ENCODE measurements at places on chromosomes 6 and 20. TPM values are rescaled to one million over a fixed set of nuclear protein-coding genes. Genes with fewer than 3 reads are reported as not detected.

Gene HDGFL1
- not detected for total RNA-seq

GRCh38 chr6:24888715-24889370 is 46.9 kb downstream of the RIPOR2 start:
- no peak for DNase-seq

Gene GJA10
- total RNA-seq, result not detected

DNA sequence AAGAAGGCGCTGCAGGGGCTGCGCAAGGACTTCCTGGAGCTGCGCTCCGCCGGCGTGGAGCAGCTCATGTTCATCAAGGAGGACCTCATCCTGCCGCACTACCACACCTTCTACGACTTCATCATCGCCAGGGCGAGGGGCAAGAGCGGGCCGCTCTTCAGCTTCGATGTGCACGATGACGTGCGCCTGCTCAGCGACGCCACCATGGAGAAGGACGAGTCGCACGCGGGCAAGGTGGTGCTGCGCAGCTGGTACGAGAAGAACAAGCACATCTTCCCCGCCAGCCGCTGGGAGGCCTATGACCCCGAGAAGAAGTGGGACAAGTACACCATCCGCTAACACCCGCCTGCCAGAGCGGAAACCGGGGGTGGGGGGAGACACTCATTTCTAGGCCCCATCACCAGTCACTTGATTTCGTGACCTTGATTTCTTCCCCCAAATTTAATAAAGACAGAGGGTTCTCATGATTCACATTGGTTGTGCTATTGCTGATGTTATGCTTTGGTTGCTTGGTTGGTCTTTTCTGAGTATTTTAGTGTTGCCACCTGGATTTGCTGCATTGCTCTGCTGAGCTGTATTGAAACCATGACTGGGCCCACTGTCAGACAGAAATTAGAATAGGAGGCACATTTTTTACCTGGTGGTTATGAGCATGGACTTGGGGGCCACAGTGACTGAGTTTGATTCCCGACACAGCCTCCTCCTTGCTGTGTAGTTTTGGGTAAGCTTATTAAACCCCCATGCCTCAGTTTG is 1.5 kb downstream of the FAM50B start:
- no peak for DNase-seq

- DNase-seq, result no peak
These were observed 110.2 kb downstream of the PHF3 start for GRCh38 chr6:63745784-63746183.

DNA sequence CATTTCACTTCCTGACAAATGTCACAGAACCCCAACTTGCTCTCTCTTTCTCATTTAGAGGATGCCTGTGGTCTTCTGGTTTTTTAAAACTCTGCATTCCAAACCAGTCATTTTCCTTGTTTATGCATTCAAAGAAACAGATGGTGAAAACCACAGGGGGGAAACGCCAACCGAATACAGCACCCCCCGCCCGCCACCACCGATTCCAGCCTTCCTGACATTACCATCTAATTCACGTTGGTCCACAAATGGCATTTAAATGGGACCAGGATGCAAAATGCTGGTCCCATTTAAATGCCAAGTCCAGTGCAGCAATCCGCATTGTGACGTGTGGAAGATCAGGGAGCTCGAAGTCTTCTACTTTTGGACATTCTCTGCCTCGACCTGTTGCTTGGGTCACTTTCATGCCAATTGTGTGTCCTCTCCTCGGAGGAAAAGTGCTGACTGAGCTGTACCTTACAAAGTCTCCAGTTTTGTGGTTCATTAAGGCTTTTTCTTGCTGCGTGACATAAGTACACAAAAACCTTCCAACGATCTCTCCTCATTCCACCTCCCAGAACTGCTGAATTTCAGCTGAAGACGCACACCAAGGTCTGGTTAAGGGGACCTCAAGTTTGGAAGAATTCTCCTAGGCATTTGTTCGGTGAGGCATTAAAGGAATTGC is 35.8 kb downstream of the NEDD9 start:
- no peak for DNase-seq

DNA sequence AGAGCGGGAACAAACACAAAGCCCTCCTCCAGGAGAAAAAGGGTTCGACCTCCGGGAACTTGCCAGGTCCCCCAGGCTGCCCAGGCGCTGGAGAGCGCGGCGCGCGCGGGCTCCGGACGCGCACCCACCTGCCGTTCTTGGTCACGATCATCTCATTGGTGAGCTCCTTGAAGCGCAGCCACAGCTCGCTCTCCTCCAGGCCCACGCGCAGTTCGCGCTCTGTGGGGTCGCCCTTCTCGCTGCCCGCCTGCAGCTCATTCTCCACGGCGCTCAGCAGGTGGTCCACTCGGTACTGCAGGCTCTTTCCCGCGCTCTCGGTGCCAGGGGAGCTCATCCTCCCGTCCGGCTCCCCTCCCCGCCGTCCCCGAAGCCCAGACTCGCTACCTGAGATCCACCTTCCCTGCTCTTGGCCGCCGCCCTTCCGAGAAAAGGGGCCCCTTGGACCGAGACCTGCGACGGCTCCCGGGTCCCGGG is 356 bp downstream of the TBXT start:
- no peak for DNase-seq

GRCh38 chr20:50026746-50027575 is 44.2 kb downstream of the SNAI1 start:
- DNase-seq, result no peak

Gene DCDC2
- 0.05 TPM for total RNA-seq

DNA sequence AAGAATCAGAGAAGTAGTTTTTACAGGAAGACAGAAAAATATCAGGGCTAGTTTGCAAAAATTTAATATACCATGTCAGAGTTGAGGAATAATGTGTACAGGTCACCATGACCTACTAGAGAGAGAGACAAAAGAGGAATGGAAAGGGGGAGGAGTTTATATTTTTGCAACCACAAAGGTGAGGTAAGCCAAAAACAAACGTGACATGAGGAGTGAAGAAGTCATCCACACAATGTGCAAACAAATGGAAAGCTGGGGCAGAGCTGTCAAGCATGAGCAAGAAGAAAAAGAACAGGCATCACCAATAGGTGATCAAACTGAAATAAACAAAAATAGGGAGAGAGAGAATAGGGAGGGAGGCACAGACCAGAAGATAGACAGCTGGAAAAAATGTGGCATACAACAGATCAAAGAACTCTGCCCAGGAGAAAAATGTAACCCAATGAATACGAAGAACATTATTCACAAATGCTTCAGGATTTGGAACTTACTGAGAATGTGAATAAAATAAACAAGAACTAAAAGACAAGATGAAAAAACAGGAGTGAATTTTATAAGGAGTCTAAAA is 15.5 kb downstream of the RARS2 start:
- DNase-seq, result no peak

Gene HLA-DMB
- total RNA-seq, result 6.9 TPM

- DNase-seq, result no peak
These were observed 77.8 kb upstream of the CCN6 start for GRCh38 chr6:111976139-111976538.

- peak; percentile 61 for DNase-seq
These were observed 5.1 kb upstream of the MBOAT1 start for GRCh38 chr6:20217324-20217855.

DNA sequence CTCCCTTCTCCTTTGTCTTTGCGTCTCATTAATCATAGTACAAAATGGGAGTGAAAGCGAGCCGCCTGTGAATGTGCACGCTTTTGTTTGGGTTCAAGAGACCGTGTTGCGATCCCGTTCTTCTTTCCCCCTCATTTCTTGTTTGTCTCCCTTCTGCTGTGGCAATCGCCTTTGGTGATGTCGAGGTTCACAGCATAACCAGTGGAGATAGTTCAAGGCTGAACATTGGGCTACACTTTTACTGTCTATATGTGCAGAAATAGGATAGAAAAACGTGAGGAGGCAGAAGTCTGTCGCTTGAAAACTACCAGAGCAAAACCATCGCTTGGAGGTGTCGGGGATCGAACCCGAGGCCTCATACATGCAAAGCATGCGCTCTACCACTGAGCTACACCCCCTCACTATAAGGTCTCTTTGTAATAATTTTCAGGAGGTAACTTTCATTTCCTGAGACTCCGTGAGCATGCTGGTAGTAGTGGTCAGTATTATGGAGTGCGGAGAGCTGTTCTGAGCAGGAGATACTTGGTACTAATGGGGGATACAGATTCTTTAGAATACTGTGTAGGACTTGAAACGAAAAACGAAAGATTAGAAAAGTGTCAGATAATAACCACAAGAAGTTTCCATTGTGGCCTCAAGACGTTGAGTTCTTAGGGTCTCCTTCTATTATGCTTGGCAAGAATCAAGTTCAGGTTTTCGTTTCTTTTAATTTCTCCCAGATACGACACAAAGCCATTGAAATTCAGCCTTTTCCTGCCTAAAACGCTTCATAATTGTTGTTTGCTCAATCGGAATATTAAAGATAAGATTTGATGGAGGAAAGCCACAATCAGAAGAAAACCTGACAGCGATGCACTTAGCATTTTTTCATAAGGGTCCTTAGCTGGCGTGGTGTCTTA is 106.6 kb downstream of the TRIM27 start:
- DNase-seq, result no peak

DNA sequence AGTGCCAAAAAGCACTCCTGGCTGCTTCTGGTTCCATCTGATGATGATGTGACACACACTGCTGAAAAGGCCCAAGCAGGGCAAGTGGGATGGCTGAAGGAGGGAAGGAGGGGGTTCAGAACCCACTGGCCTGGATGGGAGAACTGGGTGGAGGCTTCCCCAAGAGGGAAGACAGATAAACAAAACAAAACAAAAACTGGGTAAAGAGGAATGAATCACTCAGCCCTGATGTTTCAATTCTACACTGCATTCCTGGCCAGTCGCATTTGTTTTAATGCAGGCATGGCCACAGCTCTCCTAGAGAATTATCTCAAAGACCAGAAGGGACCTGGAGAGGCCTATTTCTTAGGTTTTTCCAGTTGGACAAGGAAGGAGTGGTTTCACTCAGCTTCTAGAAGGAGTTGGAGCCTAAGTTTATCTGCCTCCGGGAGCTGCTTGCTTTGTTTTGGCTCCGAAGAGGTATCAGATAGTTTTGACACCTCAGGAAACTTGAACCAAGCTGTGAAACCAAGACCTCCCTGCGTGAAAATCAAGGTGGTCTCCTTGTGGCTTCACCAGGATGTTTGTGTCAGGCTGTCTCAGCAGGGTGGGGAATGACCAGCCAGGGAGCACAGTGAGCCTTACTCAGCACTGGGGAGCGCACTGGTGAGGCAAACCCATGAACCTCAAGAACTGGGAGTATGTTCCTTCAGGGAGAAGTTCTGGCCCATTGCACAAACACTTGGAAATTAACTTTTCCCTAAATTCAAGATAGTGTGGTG is 16.1 kb downstream of the TTPAL start:
- DNase-seq, result no peak

- DNase-seq, result no peak
These were observed 18.7 kb downstream of the SGK1 start for GRCh38 chr6:134299236-134299635.

Gene GSTA2
- total RNA-seq, result not detected

GRCh38 chr20:62923669-62924441 is 2.5 kb downstream of the DIDO1 start:
- peak; percentile 7 for DNase-seq

Gene BTN1A1
- total RNA-seq, result not detected

DNA sequence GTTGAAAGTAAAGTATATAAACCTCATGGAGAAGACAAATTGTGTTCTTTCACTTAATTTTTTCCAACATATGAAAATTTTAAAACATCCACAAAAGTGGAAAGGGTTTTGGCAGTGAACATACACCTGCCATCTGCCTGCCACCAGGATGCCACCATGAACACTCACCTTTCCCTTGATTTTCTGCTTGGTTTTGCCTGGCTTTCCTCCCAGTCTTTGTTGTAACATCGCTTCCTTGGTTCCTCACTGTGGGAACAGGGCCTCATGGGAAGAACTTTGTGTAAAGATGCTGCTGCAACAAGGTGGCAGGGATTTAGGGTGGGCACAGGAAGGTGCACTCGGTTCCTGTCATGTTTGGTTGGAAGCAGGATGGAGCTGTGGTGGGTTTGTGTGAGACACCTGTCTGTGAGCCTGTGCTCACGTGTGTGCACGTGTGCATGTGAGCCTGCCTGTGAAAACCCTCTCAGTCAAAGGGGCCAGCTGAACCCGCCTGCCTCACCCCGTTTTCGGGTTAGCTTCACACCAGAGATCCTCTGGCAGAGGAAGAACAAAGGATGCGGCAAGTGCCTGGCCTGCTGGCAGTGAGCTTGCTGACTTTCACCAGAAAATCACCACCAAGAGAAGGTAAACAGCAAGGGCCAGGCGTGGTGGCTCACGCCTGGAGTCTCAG is 11.0 kb upstream of the RBM38 start:
- no peak for DNase-seq

Gene ELOVL4
- 0.58 TPM for total RNA-seq

GRCh38 chr6:158278004-158278403 is 34.3 kb upstream of the TULP4 start:
- DNase-seq, result no peak

Gene LRRC73
- 1.2 TPM for total RNA-seq

DNA sequence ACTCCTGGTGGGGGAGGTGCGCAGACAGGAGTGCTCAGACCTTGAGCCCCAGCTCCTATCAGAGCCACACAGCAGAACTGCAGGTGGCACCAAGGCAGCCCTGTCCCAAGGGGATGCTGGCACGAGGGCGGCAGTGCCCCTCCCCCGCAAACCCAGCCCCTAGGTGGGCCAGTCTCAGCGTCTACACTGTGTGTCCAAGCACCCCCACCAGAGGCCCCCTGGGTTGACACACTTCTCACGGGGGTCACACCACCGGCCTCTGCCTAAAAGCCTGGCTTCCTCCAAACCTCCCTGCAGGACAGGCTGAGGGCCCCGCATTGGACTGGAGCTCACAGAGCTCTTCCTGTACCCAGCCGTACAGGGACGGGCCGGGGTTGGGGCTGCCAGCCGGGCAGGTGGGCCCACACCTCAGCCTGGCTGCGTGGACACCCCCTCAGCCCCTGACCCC is 8.1 kb downstream of the SLC2A4RG start:
- DNase-seq, result no peak

Gene LINC00237
- total RNA-seq, result not detected

Gene GPX5
- not detected for total RNA-seq

GRCh38 chr20:42309050-42309449 is 690.9 kb upstream of the CHD6 start:
- no peak for DNase-seq

DNA sequence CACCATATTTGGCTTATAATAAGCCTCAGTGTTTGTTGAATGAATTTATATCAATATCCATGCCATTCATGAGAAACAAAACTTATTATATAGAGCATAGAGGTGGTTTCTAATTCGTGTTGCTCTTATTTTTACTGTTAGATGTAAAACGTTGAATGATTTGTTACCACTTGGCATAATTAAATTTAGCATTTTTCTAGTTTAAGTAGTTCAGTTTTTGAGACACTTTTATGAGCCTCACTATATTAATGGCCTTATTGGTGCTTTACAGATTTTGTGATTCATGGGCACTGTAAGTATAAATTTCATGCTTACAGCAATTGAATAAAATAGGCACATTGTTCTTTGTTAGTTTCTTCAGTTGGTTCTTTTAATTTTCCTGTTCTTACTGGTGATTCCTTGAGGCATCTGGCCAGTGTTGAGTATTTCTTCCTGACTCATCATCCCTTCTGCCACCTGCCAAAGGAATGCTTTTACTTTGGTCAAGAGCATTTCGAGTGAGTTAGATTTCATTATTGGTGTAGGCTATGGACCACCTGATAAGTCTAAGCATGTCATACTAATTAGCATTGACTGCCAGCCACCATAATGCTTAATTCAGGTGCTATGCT is 34.8 kb downstream of the CDKAL1 start:
- DNase-seq, result no peak

- no peak for DNase-seq
These were observed 89.5 kb upstream of the TBX18 start for GRCh38 chr6:84853901-84854300.

Measured in left cardiac atrium (tissue), 4 donors.